ENCODE measurements at places on chromosomes 16 and 17. TPM values are rescaled to one million over a fixed set of nuclear protein-coding genes. Genes with fewer than 3 reads are reported as not detected.

- no peak for DNase-seq
These were observed 64.1 kb downstream of the PLCG2 start for GRCh38 chr16:81843243-81843582.

Gene NTN3
- total RNA-seq, result 0.29 TPM

DNA sequence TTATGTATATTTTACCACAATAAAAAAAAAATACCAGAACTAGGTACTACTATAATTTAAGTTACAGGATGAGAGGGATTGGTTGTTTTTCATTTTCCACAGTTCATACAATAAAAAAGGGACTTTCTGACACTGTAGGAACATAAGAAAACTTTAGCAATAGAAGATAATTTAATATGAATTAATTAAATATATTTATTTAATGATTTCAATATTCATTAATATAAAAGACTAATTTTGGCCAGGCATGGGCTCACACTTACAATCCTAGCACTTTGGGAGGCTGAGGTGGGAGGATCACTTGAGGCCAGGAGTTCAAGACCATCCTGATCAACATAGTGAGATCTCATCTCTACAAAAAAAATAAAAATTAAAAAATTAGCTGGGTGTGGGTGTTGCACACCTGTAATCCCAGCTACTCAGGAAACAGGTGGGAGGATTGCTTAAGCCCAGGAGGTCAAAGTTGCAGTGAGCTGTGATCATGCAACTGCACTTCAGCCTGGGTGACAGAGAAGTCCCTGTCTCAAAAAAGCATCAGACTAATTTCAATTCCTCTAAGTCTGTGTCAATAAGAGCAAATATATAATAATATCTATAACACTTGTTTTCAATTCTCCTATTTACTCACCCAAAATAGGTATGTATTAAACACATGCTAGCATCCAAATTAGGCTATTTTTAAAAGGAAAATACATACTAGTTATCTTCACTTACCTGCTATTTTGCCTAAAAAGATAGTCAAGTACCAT is 79.6 kb downstream of the BRIP1 start:
- DNase-seq, result no peak

- DNase-seq, result no peak
These were observed 455.9 kb upstream of the HSBP1 start for GRCh38 chr16:83351846-83352245.

DNA sequence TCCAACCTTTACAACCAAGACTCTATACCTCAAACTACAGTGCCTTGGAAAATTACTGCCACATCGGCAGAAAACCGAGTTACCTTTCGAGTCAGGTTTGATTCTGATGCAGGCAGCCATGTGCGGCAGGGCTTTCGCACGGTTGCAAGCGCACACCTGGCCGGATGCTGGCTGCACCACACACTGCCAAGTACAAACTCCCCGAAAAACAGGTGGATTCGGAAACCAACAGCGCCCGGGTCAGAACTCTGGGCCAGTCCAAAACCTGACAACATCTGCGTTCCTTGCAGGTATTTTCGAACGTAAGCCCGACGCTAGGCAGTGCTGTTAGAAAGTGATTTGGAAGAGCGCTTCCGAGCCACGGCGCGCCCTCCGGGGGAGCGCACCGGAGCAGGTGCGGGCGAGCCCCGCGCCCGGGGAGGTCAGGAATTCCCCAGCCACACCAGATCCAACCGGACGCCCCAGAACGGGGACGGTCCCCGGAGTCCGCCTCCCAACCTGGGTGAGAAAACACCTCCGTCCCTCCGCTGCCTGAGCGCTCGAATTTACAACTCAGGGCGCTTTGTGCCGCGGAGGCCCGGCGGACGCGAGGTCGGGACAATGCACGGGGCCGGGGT is 1.2 kb downstream of the USP7 start:
- DNase-seq, result no peak
